ENCODE measurements at places on chromosomes 1 and 21. TPM values are rescaled to one million over a fixed set of nuclear protein-coding genes. Genes with fewer than 3 reads are reported as not detected.

- no peak for DNase-seq
Observed at GRCh38 chr1:50278410-50278809, 144.8 kb downstream of the DMRTA2 start.

Gene UBIAD1
- 31.8 TPM for total RNA-seq

- no peak for DNase-seq
Observed at GRCh38 chr1:22291494-22291893, 148.6 kb upstream of the WNT4 start.

DNA sequence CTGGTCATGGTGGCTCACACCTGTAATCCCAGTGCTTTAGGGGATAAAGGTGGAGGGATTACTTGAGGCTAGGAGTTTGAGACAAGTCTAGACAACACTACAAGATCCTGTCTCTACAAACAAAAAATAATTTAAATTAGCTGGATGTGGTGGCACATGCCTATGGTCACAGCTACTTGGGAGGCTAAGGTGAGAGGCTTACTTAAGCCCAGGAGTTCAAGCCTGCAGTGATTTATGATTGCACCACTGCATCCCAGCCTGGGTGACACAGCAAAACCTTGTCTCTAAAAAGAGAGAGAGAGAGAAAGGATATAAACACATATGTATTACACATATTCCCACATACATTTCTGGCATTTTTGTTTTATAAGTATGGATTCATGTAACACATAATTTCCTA lies 325.2 kb downstream of the DUSP10 start:
- no peak for DNase-seq

Gene CYP4B1
- not detected for total RNA-seq

DNA sequence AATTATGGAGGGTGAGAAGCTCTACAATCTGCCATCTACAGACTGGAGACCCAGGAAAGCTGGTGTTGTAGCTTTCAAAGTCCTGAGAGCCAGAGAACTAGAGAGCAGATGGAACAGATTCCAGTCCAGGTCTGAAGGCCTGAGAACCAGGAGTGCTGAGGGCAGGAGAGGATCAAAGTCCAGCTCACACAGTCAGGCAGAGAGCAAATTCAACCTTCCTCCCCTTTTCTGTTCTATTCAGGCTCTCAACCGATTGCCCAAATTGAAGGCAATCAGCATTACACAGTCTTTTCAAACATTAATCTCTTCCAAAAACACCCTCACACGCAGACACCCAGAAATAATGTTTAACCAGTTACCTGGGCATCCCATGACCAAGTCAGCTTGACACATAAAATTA lies 2.5 kb upstream of the TMPRSS2 start:
- no peak for DNase-seq

Gene OR2L8
- 0.24 TPM for total RNA-seq

DNA sequence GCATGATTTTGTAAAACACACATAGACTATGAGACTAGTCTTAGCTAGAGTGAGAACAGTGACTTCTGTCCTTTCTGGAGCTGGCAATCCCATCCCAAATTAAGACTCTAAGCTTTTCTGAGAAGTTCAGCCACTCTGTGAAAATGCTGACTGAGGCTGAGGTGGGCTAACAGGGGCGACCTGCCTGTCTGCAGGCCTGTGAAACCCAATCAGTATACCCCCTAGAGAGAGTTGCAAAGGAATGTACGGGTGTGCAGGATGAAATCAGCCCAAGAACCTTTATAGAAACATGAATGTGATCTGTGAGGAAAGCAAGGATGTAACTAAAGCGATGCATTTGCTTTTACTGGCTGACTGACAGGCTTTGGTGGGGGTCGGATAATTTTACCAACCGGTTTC lies 16.0 kb upstream of the TBX15 start:
- no peak for DNase-seq

DNA sequence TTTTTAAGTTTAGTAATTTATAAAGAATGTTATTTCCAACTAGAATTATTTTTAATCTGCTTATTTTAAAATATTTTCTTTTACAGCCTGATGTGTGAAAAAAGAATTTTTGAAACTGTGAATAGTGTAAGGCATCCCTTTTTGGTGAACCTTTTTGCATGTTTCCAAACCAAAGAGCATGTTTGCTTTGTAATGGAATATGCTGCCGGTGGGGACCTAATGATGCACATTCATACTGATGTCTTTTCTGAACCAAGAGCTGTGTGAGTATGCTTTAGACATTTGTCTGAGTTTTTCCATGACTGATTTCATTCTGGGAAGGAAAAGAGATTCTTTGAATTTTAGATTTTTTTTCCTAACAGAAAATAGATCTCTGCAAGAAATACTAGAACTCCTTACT lies 77.9 kb downstream of the GTF2B start:
- no peak for DNase-seq

DNA sequence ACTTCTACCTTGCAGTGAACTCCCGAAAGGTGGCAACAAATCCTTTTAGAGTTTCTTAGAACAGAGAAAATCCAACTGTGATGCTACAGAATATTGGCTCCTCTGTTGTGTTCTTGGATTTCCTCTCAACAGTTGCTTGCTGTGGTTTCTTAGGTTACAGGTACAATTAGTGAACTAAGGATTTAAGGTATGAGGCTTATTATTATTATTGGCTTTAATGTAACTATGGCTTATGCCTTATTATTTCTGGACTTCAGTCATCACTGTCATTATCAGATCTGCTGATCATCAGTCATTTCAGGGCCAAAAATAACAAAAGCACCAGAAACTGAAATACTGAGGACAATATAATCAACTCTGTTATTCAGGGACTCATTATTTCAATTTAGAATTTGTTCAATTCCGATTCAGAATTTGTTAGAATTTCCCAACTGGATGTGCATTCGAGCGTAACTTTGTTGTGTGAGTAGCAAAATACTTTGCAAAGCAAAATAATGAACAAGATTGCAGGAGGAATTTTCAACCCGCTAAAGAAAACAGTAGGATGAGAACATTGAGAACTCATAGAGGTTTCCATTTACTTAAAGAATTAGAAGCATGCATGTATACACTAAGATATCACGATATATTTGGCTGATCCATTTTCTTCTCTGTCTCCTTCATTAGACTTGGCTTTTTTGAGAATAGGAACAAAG lies 65.5 kb upstream of the AK4 start:
- no peak for DNase-seq

GRCh38 chr1:72003092-72003491 lies 279.2 kb downstream of the NEGR1 start:
- DNase-seq = no peak

DNA sequence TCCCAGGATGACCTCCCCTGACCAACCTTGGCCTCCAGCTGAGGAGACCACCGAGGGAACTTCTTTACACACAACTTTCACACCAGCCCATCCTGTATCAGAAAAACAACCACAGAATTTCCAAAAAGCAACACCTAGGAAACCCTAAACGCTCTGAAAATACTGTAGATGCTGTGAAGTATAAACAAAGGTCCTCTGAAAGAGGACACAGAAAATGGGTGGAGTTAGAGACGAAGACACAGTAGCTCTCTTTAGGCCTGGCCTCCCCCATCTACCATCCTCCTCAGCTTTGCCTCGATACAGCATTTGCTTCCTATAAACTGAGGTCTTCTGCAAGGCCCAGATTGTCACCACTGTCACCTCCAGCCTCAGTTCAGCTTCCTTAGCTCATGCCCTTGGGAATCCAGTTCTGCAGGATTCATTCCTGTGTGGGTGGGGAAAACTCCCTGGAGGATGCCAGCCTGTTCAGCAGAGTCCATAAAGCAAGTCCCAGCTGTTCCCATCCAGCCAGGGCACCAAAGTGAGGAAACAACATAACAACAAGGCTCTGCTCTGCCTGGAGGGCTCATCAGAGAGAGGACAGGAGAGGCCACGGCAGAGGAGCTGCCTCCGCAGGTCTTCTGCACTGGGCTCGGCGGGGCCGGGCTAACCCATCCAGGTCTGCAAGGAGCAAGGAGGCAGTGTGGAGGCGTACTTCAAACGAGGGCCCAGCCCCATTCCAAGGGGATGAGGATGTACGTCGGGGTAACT lies 15.0 kb downstream of the PIK3C2B start:
- DNase-seq = no peak

DNA sequence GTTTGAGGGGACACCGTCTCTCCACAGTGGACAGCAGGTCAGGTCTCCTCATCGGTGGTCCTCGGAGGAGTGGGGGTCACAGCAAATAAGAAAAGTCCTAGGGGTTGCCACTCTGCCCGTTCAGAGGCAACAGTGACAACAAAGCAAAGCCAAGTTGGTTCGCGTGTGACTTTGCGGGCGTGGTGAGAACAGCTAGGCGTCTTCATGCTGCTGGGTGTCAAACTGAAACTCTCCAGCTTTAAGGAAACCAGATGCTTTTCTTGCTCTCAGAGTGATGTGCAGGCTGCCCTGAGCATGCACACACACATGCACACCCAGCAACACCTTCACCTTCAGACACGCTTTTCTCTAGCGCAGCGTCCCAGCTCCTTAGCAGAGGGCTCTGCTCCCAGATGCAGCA lies 70.1 kb upstream of the ARHGEF16 start:
- DNase-seq = no peak

DNA sequence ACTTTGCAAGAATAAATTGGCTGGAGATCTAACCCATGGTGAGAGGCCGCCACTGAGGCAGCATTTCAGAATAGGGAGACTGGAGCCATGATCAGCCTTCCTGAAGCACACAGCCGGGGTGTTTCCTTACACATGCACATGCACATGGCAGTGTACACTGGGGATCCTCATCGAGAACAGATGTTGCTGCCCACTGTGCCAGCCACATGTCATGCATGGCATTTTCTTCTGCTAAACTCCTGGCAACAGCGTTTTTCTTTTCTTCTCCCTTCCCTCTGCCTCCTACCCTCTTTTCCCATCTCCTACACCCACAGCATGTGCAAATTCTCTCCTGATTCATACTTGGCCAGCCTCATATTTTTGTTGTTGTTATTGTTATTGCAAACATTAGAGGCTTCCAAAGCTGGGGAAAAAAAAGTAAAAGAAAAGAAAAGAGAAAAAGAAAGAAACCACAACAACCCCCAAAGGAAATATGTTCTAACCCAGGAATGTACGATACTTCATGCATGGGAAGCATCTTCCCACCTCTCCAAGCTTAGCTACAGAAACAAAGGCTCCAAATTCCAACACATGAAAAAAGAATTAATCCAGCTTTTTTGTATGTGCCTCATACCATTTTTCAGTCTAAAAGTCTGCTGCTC lies 344.0 kb downstream of the ASTN1 start:
- DNase-seq = no peak

DNA sequence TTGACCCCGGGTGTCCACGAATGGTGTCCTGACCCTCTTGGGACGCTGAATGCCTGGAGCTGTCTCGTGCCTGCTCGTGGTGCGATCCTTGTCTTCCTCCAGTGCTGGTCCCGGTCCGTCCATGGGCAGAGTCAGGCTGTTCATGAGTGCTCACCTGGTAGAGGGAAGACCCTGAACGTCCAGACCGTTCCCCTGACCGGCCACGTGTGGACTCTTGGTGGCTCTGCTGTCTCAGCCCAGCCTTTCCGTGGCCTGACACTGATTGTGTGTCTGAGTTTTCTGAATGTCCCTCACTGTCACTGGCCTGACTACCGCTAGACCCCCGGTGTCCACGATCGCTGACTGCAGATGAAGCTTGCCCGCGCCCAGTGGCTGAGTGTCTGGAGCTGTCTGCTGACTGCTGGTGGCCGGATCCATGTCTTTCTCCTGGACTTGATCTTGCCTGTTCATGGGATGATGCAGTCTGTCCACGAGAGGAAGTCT lies 11.7 kb downstream of the FLG start:
- no peak for DNase-seq

DNA sequence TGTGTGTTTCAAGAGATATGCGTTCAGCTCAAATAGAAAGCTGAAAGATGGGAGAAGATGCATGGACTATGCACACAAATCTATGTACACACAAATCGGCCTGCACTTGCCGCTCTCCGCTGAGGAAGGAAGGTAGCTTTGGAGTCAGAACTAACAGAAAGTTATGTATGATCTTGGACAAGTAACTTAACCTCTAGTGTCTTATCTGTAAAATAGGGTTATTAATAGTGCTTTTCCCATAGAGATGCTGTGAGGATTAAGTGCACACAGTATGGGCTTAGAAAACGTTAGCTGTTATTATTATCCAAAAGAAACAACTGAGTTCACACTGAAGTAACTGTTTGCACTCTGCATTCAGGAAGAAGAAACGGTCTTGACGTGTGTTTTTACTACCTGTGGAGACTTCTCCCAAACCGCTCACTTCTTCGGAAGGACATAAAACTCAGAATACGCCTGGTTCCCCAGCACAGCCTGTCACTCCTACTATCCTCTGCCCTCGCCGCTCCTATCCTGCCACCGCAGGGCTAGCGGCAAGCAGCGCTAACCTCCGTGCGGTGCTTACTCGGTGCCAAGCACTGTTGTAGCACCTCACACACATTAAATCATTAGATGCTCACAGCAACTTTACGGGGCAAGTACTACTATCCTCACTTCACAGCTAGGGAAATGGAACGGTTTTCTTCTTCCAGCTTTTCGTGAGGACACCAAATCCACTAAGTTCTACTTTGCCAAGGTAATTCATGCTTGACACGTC lies 1.3 kb downstream of the TGFBR3 start:
- DNase-seq = peak; percentile 45

Gene TMEM183A
- 93.4 TPM for total RNA-seq

- no peak for DNase-seq
Observed at GRCh38 chr1:167500283-167500860, 18.0 kb downstream of the CD247 start.

Gene DESI2
- total RNA-seq = 89.9 TPM

DNA sequence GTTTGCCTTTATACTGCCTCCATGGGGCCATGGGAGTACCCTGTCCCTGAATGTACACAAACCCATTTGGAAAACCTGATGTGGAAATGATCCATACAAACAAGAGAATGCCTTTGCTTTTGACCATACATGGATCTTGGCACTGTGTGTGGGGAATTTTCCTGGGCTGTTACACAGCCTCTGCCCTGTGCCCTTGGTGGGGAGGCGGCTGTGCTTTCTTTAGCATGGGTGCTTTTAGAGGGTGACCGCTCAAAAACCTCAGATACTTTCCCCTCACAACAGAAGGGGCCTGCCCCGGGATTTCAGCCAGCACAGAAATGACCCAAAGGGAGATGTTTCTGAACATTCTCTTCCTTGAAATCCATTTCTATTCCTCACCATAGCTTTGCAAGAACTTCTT lies 194.8 kb downstream of the LMO4 start:
- DNase-seq = no peak

DNA sequence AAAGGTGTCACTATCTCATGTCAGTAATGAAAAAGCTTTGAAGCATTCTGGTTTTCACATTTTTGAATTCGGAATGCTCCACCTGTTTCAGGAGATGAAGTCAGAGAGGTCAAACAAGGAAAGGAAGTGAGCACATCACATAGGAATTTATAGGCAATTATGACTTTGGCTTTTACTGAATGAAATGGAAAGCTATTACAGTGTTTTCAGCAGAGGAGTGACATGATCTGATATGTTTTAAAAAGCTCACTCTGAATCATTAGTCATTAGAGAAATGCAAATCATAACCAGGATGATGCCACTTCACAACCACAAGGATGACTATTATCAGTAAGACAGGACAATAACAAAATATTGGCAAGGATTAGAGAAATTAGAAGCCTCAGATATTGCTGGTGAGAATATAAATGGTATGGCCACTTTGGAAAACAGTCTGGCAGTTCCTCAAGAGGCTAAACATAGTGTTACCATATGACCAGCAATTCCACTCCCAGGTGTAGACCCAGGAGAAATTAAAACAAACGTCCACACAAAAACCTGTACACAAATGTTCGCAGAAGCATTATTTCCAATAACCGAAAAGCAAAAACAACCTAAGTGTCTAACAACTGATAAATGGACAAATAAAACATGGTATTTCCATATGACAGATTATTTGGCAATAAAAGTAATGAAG lies 7.5 kb downstream of the TAF1A start:
- no peak for DNase-seq

Gene ITPKB
- total RNA-seq = 4.0 TPM
